ENCODE measurements at places on chromosomes 5 and 9. TPM values are rescaled to one million over a fixed set of nuclear protein-coding genes. Genes with fewer than 3 reads are reported as not detected.

Gene PTCD2
- total RNA-seq: 10.5 TPM

Gene SLC34A3
- not detected for total RNA-seq

Gene NKD2
- not detected for total RNA-seq

Gene PTGR1
- not detected for total RNA-seq

Gene BTF3
- 466 TPM for total RNA-seq

Gene FAM120A
- total RNA-seq: 105 TPM

Gene PCDHGA9
- 1.9 TPM for total RNA-seq

Gene EIF4E1B
- total RNA-seq: not detected

Gene MLANA
- total RNA-seq: not detected

- DNase-seq: peak; percentile 92
These were observed 812 bp downstream of the CACFD1 start for GRCh38 chr9:133460405-133461175.

- peak; percentile 72 for DNase-seq
These were observed 19.7 kb downstream of the CAMSAP1 start for GRCh38 chr9:135887585-135888050.

GRCh38 chr5:128304088-128304487 is 220.5 kb downstream of the SLC12A2 start:
- no peak for DNase-seq

DNA sequence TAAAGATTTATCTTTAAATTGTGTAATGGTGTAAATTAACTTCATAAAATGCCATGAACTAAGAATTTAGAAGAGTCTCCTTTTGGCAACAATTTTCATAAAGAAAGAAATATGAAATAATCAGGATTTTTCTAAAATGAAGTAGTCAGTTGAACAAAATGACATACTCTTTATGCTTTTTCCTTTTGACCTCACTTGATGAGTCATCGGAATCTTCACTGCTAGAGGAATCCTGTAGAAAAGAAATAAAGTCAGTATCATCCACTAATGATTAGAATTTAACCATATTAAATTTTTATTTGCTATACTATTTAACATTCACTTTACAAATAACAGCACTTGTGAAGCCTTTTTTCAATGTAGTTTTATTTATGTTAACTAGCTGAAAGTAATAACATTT is 26.1 kb downstream of the CHD1 start:
- no peak for DNase-seq

- no peak for DNase-seq
These were observed 8.2 kb downstream of the PRRC2B start for GRCh38 chr9:131402073-131402472.

- DNase-seq: peak; percentile 4
These were observed 184.3 kb downstream of the CTNND2 start for GRCh38 chr5:11719888-11720481.

DNA sequence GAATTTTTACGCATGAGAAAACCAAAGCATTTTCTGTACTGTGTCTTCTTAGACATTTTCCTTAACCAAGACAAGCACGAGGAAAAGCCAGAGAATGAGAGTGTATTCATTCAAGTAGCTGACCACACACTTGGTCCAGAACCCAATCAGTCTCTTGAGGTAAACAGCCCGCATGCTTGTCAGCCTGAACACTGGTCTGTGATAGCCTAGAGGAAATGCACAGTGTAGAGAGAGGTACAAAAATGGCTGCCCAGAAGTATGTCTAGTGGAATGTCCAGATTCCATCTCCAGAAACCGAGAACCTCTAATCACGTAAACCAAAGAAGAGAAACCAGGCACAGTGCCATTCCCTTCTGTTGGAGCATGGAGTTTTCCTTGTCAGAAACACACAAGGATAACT is 80.0 kb upstream of the SNX2 start:
- DNase-seq: no peak

- DNase-seq: no peak
These were observed 184.2 kb upstream of the TMEM161B start for GRCh38 chr5:88452820-88453219.

GRCh38 chr5:153617190-153617589 is 126.7 kb downstream of the GRIA1 start:
- no peak for DNase-seq

GRCh38 chr5:139856714-139857113 is 61.1 kb downstream of the PSD2 start:
- DNase-seq: no peak

GRCh38 chr9:136650021-136650420 is 12.7 kb upstream of the EGFL7 start:
- DNase-seq: no peak

DNA sequence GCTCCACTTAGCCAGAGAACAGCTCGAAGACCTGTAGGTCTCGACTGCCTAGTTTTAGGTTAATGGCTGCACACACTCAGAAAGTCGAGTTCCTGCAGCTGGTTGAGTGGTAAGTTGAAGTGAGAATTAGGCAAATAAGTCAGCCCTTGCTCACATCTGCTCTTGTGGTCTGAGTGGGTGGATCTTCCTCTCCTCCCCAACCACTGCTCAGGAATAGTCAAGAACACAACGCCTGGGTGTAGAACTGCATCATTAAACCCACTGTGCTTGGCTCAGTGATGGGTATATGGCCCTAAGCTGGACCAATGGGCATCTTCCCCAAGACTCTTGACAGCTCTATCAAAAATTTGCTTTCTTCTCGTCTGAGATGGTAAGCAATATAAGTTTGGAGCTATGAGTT is 20.9 kb upstream of the ADAM19 start:
- peak; percentile 87 for DNase-seq

DNA sequence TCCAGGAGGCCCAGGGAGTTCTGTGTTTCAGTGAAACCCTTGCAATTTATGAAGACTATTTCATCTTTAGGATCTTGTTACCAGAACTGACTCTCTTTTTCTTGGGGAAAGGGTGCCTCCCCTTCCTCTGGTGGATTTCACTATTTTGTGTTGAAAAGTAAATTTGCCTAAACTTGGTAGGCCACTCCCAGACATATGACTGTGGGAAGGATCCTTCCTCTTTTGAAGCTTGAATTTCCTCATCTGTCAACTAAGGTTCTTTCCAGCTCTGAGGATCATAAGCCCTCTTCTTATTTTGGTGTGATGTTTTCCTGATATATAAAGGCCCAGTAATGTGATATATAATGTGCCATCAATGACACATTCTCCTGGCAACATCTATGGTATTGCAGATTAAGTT is 59.1 kb upstream of the ZFAND5 start:
- DNase-seq: no peak

- no peak for DNase-seq
These were observed 72.7 kb downstream of the TTLL11 start for GRCh38 chr9:122020398-122020797.
